Ovary (tissue), 10 donors: ENCODE measurements at places on chromosomes 2 and 18. TPM values are rescaled to one million over a fixed set of nuclear protein-coding genes. Genes with fewer than 3 reads are reported as not detected.

The SLC4A3 gene
- polyA plus RNA-seq = 5.3 TPM

The DYNC2LI1 gene
- 30.5 TPM for polyA plus RNA-seq

The PDE11A gene
- polyA plus RNA-seq = 0.15 TPM

The NXPH2 gene
- polyA plus RNA-seq = 0.67 TPM

The NR4A2 gene
- polyA plus RNA-seq = 8.0 TPM

The ATAD2B gene
- polyA plus RNA-seq = 4.5 TPM

The UGT1A4 gene
- polyA plus RNA-seq = not detected

The FEV gene
- not detected for polyA plus RNA-seq

The KCTD1 gene
- 14.5 TPM for polyA plus RNA-seq

The IL1RN gene
- polyA plus RNA-seq = 1.5 TPM

The NPPC gene
- 0.18 TPM for polyA plus RNA-seq

The COLEC11 gene
- polyA plus RNA-seq = 187 TPM

The ADAM23 gene
- 18.8 TPM for polyA plus RNA-seq

The KRTCAP3 gene
- polyA plus RNA-seq = 0.82 TPM

The CIB4 gene
- not detected for polyA plus RNA-seq

The ACADL gene
- polyA plus RNA-seq = 4.5 TPM

The CACNB4 gene
- polyA plus RNA-seq = 0.23 TPM

The POTEC gene
- not detected for polyA plus RNA-seq

The IL36RN gene
- not detected for polyA plus RNA-seq

The FAM237A gene
- not detected for polyA plus RNA-seq

The TMEM150A gene
- 17.8 TPM for polyA plus RNA-seq
